GDM1 (cell line): ENCODE measurements at places on chromosomes 2 and 18.

DNA sequence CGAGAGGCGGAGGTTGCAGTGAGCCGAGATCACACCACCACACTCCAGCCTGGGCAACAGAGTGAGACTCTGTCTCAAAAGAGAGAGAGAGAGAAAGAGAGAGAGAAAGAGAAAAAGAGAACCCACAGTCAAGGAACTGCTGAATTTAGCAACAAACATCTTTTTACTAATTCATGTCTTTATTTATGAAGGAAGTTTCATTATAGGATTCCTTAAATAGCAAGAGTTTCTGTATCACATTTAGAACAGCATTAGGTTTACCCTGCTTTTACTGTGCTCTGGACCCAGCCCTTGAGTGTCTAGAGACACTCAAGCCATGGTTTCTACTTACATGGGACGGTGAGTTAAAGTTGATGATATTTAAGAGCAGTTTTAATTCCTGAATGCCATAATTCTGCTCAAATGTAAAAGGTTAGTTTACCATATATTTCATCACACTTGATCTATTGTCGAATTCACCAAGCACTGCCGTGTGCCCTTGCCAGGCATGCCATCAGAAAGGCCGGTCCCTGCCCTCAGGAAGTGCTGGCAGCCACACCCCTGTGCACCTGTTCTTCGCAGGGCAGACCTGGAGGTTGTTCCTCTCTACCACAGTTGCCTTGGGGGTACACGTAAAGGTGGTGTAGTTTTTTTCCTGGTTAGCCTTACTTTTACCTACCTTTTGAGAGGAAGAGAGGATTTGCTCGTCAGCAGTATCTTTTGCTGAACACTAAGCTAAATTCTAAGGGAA, 153.3 kb downstream of the LDLRAD4 start:
- no peak for DNase-seq

GRCh38 chr18:55981712-55982475, 393.9 kb upstream of the TCF4 start:
- DNase-seq: no peak

GRCh38 chr2:7835693-7836680, 845.9 kb upstream of the ID2 start:
- DNase-seq: peak; percentile 56

DNA sequence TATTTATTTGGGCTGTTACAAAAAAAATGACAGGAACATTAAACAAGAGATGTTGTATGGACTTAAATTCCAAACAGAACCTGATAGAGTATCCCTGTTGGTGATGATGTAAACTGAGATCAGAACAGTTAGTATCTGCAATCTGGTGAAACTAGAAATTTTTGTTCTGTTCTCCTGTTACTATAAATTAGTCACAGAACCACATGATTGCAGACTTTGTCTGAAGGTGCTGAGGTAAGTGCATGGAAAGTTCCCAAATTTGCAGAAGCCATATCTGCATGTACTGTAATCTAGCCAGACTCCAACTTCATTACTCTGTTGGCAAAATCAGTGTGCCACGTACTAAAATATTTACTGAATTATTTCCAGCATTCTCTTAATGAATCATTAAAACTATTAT, 516.3 kb upstream of the FSIP2 start:
- no peak for DNase-seq

DNA sequence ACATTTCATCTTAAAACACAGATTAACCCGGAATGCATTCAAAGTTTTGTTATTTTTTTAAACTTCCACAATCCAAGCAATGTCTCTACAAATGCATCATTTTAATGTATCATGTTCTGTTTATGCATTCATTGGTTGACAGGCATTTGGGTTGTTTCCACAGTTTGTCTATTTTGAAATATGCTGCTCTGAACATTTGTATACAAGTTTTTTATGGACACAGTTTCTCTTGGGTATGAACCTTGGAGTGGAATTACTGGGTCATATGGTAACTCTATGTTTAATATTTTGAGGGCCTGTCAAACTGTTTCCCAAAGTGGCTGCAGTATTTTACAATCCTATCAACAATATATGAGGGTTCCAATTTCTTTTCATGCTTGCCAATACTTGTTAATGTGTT, 57.3 kb downstream of the GULP1 start:
- no peak for DNase-seq

DNA sequence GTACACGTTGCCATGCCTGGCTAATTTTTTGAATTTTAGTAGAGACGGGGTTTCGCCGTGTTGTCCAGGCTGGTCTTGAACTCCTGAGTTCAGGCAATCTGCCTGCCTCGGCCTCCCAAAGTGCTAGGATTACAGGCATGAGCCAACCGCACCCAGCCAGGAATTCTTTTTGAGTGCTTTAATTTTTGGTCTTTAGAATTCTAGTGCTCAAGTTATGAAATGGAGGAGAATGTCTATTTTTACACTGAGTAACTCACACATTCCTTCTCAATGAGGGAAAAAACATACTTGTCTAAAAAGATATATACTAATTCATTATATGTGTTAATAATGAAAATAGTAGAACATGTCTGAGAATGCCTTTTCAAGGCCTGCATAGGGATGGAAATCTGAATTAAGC, 8.5 kb downstream of the ZNF396 start:
- DNase-seq: no peak

- no peak for DNase-seq
These were observed 99.9 kb downstream of the SS18 start for GRCh38 chr18:25990473-25990872.

DNA sequence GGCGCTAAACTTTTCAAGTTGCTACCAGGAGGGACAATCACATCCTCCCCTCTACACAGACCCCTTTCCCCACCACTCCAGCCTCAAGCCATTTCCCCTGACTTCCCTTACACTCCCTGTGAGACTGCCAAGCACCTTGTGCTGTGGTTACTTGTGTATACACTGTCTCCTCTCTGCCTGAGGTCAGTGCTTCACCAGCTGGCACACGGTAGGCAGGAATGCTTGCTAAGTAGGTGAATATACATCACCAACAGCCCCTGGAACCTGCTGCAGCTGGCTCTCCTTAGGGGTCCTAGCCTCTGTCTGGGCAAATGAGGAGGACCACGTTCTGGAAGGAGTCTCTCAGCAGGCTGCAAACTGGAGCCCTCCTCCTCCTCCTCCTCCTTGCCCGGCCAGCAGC, 38.3 kb upstream of the ACAA2 start:
- DNase-seq: no peak

GRCh38 chr2:70044290-70045040, 42.8 kb upstream of the PCBP1 start:
- DNase-seq: no peak

GRCh38 chr18:26104035-26104434, 13.6 kb upstream of the SS18 start:
- DNase-seq: no peak

GRCh38 chr2:230010501-230010900, 58.2 kb downstream of the SLC16A14 start:
- no peak for DNase-seq

DNA sequence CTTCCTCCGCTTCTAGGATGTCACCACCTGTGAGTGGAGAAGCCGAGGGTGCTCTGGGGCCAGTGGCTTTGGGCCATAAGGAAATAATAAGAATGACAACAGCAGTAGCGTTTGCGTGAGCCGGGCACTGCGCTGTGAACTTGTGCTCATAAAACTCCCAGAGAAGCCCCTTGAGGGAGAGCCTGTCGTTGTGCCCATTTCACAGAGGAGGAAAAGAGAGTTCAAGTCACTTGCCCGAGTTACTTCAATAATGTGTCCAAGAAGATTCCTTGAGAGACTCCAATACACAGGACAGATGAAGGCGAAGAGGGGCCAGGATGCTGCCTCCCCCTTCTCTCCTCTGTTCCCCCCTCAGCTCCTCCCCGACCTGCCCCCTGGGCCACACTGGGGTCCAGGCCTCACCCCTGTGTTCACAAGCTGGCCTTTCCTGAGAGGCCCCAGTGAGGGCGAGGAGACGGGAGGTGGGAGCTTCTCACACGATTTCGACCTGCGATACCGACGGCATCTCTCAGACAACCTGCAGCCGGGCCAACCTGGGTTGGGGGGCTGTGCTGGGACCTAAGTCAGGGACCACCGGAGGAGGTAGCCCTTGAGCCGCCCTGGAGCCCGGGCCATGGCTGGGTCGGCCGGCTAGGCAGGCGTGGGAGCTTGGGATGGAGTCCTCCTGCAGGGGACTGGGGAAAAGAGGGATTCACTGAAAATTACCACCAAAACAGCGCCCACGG, 53.5 kb upstream of the UBE2F start:
- no peak for DNase-seq

DNA sequence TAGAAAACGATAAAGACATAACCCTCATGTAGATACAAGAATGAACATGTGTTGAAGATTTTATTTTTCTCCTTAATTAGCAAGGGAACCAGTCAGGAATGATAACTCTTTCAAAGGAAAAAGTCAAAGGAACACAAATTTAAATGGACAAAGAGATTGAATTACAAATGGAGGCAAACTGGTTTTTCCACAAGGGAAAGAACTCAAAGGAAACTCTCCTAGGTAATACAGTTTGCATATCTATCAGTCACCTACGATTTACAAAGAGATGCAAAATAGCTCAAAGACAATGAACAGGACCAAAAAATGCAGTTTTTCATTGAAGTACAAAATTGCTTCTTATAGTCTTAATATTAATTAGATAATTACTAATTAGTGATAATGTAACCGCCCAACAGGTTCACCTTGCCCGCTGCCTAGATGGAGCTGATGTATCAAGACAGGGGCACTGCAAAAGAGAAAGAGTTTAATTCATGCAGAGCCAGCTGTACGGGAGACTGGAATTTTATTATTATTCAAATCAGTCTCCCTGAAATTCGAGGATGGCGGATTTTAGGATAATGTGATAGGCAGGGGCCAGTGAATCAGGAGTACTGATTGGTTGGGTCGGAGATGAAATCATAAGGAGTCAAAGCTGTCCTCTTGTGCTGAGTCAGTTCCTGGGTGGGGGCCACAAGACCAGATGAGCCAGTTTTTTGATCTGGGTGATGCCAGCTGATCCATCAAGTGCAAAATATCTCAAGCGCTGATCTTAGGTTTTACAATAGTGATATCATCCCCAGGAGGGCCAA, 151.0 kb downstream of the TMEM17 start:
- DNase-seq: no peak

DNA sequence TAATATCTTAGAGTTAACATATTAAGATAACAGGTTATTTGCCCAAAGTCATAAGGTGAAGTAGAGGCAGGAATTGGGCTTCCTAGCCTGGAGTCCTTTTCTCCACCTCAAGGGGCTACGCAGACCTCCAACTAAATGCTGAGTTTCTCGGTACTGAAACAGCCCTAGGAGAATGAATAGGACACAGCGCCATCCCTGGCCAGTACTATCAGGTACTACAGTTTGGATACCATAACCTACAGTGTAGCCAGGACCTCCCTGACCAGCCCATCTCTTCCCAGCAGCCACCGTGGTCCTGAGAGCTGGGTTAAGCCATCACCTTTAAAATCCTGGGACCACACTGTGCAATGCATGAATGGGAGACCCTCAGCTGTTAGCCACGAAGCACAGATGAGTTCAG, 15.7 kb downstream of the CASP8 start:
- DNase-seq: no peak

DNA sequence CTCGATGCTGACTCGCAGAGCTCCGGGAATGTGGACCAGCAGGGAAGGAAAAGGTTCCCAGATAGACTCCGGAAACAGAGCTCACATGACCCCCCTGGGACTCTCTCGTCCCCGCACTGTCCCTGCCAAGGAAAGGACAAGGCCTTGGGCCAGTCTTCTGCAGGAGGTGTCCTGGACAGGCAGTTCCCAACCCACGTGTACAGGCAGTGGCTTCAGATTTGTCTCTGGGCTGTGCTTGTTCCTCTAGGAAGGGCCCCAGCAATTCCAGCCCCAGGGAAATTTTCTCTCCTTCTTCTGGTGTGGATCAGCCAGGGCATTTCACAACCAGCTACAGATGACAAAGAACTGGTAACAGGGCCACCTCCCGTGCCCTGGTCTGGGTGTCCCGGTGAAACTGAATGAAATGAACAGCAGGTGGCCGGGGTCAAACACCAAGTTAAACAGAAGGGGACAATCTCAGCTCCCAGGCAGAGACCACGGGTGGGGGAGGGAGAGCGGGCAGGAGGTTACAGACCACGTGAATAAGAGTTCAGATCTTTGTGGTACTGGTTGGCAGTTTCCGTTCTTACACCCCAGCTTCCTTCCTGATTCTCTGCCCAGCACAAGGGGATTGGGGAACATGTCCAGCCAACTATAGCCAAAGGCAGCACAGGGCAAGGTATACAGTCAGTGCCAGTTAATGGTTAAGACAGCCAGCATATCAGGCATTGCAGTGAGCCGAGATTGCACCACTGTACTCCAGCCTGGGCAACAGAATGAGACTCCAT, 52.2 kb upstream of the CAB39 start:
- peak; percentile 67 for DNase-seq

DNA sequence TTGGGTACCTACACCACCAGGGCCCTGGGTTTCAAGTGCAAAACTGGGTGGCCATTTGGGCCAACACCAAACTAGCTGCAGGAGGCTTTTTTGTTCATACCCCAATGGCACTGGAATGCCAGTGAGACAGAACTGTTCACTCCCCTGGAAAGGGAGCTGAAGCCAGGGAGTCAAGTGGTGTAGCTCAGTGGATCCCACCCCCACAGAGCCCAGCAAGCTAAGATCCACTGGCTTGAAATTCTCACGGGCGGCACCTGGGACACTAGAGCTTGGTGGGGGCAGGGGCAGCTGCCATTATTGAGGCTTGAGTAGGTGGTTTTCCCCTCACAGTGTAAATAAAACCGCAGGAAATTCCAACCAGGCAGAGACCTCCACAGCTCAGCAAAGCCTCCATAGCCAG, 46.0 kb upstream of the FAM110C start:
- DNase-seq: no peak

DNA sequence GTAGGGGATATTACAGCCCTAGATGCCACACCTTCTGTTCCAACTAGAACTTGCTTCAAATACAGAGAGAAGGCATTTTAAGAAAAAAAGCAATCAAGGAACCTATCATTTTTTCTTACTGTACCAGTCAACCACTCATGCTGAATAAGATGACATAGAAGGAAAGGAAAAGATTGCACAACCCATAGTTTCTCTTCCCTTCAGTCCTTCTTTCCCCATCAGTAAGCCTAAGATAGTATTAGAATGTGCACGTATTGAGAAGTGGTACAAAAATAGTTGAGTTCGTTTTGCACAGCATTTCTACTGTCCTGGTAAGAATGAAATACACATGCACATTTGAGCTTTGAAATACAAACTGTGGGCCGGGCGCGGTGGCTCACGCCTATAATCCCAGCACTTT, 27.0 kb upstream of the HK2 start:
- DNase-seq: no peak

DNA sequence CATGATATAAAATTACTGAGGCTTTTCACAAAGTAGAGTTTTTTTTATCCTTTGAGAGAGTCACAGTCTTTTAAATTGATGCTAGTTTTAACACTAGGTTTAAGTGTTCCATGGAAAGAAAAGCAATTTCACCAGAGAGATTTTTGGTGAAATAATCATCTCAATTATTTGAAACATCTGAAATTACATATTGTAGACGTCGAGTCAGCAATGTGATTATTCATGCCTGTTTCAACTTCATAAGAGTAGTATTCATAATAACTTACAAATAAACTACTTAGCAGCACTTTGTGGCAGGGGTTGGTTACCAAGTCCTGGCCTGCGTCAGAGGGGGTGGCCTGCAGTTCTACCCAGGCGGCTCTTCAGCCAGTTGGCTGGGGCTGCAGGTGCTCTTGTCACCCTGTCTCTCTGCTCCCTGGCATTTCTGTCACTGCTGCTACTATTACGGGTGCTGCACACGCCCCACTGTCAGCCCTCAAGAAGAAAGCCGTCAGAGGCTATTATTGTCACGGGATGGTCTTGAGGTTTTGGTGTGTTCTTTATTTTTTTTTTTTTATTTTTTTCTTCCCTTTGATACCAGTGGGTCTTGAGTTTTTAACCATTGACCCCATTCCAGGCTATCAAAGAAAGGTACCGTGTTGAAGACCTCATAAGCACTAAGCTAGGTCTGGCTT, 50.4 kb downstream of the MALT1 start:
- DNase-seq: no peak

GRCh38 chr2:104177179-104177578, 676.7 kb upstream of the POU3F3 start:
- no peak for DNase-seq
